Hepatocyte (in vitro differentiated cells): ENCODE measurements at places on chromosomes 3 and 15. TPM values are rescaled to one million over a fixed set of nuclear protein-coding genes. Genes with fewer than 3 reads are reported as not detected.

GRCh38 chr15:66107070-66107469, 146.5 kb downstream of the MEGF11 start:
- H3K4me3 ChIP-seq = no peak overlapping the region
- no peak overlapping the region for H3K27ac ChIP-seq
- peaks cover 14% of the 10 kb centered on the region for H3K27me3 ChIP-seq

GRCh38 chr3:50222169-50222528, 13.9 kb upstream of the GNAI2 start:
- no peaks in the 10 kb centered on the region for H3K36me3 ChIP-seq
- no peaks in the 10 kb centered on the region for H3K27me3 ChIP-seq
- peaks cover 8% of the 10 kb centered on the region for H3K4me1 ChIP-seq
- no peak overlapping the region for H3K4me3 ChIP-seq
- no peak overlapping the region for H3K27ac ChIP-seq
- no peak for DNase-seq

- no peak for DNase-seq
- peak overlapping the region; percentile 63 for H3K27ac ChIP-seq
- peaks cover 33% of the 10 kb centered on the region for H3K4me1 ChIP-seq
Observed at GRCh38 chr15:40352281-40352901, 1.6 kb downstream of the PHGR1 start.

- H3K4me3 ChIP-seq = no peak overlapping the region
- H3K4me1 ChIP-seq = no peaks in the 10 kb centered on the region
- H3K27ac ChIP-seq = no peak overlapping the region
- DNase-seq = no peak
Observed at GRCh38 chr15:26382444-26383072, 390.3 kb downstream of the GABRB3 start.

CIDEC gene
- 28.7 and 37.3 TPM in 2 replicates for polyA plus RNA-seq

DNA sequence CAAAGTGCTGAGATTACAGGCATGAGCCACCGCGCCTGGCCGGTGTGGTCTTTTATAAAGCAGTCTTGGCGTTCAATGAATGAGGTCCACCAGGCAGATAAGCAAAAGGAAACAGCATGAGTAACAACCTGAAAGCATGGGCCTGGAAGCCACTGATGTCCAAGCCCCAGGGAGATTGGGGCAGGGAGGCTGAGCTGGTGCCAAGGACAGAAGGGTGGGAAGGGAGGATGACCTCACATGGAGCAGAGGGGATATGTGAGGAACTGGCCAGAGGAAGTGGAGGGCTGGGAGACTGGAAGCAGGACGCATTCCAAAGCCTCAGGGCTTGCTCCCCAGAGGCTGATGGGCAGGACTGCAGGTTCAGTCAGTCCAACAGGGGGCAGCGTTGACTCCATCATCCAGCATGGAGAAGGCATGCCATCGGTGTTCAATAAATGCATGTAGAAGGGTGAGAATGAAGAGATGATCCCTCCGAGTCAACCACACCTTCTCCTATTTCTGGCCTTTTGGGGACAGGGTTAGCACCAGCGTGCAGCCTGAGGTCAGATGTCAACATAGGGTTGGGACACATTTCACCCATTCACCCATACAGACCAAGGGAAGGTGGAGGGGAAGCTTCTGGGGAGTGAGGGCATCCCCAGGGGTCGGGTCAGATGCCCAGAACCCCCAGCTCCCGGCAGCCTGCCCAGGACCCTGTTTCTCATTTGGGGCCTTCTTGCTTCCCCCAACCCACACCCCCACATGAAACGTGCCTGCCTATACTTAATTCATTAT, 14.8 kb downstream of the MYL3 start:
- no peaks in the 10 kb centered on the region for H3K27me3 ChIP-seq
- H3K4me1 ChIP-seq = peaks cover 45% of the 10 kb centered on the region
- H3K36me3 ChIP-seq = no peaks in the 10 kb centered on the region
- peak; percentile 46 for DNase-seq
- H3K4me3 ChIP-seq = no peak overlapping the region

- no peaks in the 10 kb centered on the region for H3K27me3 ChIP-seq
- DNase-seq = no peak
- H3K4me3 ChIP-seq = no peak overlapping the region
- H3K36me3 ChIP-seq = no peaks in the 10 kb centered on the region
Observed at GRCh38 chr3:179695672-179696313, 43.0 kb downstream of the USP13 start.

- H3K4me3 ChIP-seq = no peak overlapping the region
- no peaks in the 10 kb centered on the region for H3K36me3 ChIP-seq
- H3K27ac ChIP-seq = peak overlapping the region; percentile 18
- H3K4me1 ChIP-seq = peaks cover 28% of the 10 kb centered on the region
- H3K27me3 ChIP-seq = no peaks in the 10 kb centered on the region
Observed at GRCh38 chr3:64184621-64185020, 40.6 kb downstream of the PRICKLE2 start.

GOLGA6D gene
- not detected in 2 replicates for polyA plus RNA-seq

- H3K36me3 ChIP-seq = no peaks in the 10 kb centered on the region
- H3K4me3 ChIP-seq = no peak overlapping the region
- peaks cover 14% of the 10 kb centered on the region for H3K4me1 ChIP-seq
- no peaks in the 10 kb centered on the region for H3K27me3 ChIP-seq
- H3K27ac ChIP-seq = peak overlapping the region; percentile 31
- DNase-seq = no peak
Observed at GRCh38 chr15:66834881-66835878, 133.1 kb downstream of the SMAD6 start.

GRCh38 chr3:197031315-197032285, 2.0 kb upstream of the MELTF start:
- peak; percentile 95 for DNase-seq
- H3K4me1 ChIP-seq = peaks cover 27% of the 10 kb centered on the region
- H3K27ac ChIP-seq = peak overlapping the region; percentile 90
- H3K27me3 ChIP-seq = no peaks in the 10 kb centered on the region

PLA2G4D gene
- 0.21 TPM in 1 of 2 replicates, not detected in the other for polyA plus RNA-seq

GRCh38 chr3:97010881-97011657, 196.7 kb downstream of the EPHA6 start:
- no peak overlapping the region for H3K27ac ChIP-seq
- H3K4me3 ChIP-seq = no peak overlapping the region
- H3K36me3 ChIP-seq = no peaks in the 10 kb centered on the region
- H3K4me1 ChIP-seq = no peaks in the 10 kb centered on the region

DNA sequence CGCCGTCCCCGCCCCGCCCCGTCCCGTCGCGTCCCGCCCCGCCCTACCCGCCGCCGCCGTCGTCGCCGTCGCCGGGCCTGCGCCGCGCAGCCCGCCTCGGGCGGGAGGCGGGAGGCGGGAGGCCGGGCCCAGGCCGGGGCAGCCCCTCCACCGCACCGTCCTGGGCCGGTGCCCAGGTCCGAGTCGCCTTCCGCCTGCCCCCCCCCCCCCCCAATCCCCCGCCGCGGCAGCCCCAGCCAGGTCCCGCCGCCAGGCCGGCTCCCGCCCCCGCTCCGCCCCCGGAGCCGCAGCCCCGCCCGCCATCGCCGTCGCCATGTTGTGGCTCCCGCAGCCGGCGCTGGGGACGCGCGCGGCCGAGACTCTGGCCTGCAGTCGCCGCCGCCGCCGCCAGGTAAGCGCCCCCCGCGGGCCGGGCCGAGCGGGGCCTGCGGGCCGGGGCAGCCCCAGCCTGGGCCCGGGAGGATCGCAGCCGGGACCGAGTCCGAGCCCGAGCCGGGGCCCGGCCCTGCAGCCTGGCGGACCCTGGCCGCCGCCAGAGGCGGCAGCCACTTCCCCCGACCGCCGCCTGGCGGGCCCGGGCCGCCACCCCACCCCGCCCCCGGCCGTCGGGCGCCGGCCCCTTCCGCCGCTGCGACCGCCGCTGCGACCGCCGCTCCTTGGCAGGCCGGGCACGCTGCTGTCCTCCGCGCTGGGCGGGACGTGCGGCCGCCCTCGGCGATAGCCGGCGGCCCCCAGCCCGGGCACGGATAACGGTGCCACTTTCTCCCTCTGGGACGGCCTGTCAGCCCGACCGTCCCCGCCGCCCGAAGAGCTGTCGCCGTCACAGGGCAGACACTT, at the start of gene ZNF592:
ZNF592 (plus strand) TSS at position 319 of the 837 bp plus-strand sequence. CDS start 34,084 bp downstream, outside the sequence.
- H3K4me3 ChIP-seq = peak within 1 kb of the TSS; percentile 92
- peak; percentile 93 for DNase-seq
- H3K27ac ChIP-seq = peak within 1 kb of the TSS; percentile 99
- H3K27me3 ChIP-seq = no peaks in the 10 kb centered on the region
- H3K36me3 ChIP-seq = no peaks in the 10 kb centered on the region

DNA sequence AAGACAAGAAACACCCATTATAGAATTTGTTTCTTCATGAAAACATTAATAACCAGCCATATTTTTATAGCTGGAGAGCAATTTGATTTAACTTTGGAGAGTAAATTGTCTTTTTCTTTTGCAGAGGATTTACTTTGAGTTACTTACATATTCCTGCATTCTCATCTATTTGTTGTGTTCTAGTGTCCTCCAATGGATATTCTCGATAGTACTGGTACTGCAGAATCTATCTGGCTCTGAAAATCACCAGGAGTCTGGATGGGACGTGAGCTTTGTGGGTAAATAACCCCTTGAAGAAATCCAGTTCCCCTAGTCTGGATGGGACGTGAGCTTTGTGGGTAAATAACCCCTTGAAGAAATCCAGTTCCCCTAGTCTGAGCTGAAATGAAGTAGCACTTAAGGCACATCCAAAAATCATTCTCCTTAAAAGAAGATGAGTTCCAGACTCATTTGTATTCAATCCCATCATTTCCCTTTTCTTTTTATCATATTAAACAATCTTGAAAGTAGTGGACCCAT, 294.1 kb upstream of the UBE2E2 start:
- no peak overlapping the region for H3K27ac ChIP-seq
- no peak overlapping the region for H3K4me3 ChIP-seq
- no peak for DNase-seq
- no peaks in the 10 kb centered on the region for H3K4me1 ChIP-seq
- H3K36me3 ChIP-seq = no peaks in the 10 kb centered on the region
- no peaks in the 10 kb centered on the region for H3K27me3 ChIP-seq

GRCh38 chr3:11185564-11186317, 31.4 kb downstream of the HRH1 start:
- no peaks in the 10 kb centered on the region for H3K36me3 ChIP-seq
- peaks cover 9% of the 10 kb centered on the region for H3K4me1 ChIP-seq
- H3K27me3 ChIP-seq = no peaks in the 10 kb centered on the region
- peak overlapping the region; percentile 51 for H3K27ac ChIP-seq

DNA sequence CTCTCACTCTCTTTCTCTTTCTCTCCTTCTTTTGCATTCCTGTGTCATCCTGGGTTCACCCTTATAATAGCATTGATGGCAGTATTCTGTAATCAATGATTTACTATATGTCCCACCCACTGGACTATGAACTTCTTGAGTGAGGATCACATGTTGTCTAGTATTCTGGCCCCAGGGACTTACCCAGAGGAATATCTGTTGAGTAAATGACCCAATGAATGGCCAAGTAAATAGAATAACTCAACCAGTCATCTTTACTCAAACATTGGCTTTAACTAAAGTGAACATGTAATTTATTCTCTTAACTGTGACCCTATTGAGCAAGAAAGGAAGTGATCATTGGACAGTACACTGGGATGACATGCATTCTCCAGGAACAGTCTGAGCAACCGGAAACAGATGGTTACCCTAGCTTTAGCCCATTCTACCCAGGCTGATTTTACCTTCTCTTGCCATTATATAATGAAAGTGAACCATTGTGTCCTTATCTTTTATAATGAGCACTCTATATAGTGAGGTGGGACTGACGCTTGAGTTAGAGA, 94.5 kb upstream of the SOX14 start:
- H3K36me3 ChIP-seq = no peaks in the 10 kb centered on the region
- H3K4me1 ChIP-seq = no peaks in the 10 kb centered on the region
- peak overlapping the region; percentile 95 for H3K27ac ChIP-seq
- H3K27me3 ChIP-seq = no peaks in the 10 kb centered on the region

POLQ gene
- polyA plus RNA-seq = 0.68 and 1.3 TPM in 2 replicates

GRCh38 chr15:66933932-66934867, 131.2 kb upstream of the SMAD3 start:
- no peak overlapping the region for H3K4me3 ChIP-seq
- H3K36me3 ChIP-seq = no peaks in the 10 kb centered on the region
- H3K27me3 ChIP-seq = no peaks in the 10 kb centered on the region
- peaks cover 22% of the 10 kb centered on the region for H3K4me1 ChIP-seq

THRB gene
- 26.8 and 28.1 TPM in 2 replicates for polyA plus RNA-seq

PARP15 gene
- 0.30 and 0.58 TPM in 2 replicates for polyA plus RNA-seq

- H3K27me3 ChIP-seq = no peaks in the 10 kb centered on the region
- H3K4me3 ChIP-seq = no peak overlapping the region
- H3K4me1 ChIP-seq = no peaks in the 10 kb centered on the region
- H3K36me3 ChIP-seq = no peaks in the 10 kb centered on the region
- no peak overlapping the region for H3K27ac ChIP-seq
Observed at GRCh38 chr3:160992712-160993111, 112.4 kb downstream of the B3GALNT1 start.

DAZL gene
- not detected in 2 replicates for polyA plus RNA-seq

CMTM7 gene
- polyA plus RNA-seq = 62.5 and 63.0 TPM in 2 replicates

GRCh38 chr15:78454992-78455391, 17.0 kb downstream of the IREB2 start:
- peaks cover 37% of the 10 kb centered on the region for H3K4me1 ChIP-seq
- DNase-seq = no peak
- peak overlapping the region; percentile 31 for H3K27ac ChIP-seq
- H3K4me3 ChIP-seq = no peak overlapping the region
- no peaks in the 10 kb centered on the region for H3K27me3 ChIP-seq
- no peaks in the 10 kb centered on the region for H3K36me3 ChIP-seq

SLC22A13 gene
- polyA plus RNA-seq = 0.33 TPM in 1 of 2 replicates, not detected in the other

PIERCE2 gene
- 1.2 and 1.5 TPM in 2 replicates for polyA plus RNA-seq

DNA sequence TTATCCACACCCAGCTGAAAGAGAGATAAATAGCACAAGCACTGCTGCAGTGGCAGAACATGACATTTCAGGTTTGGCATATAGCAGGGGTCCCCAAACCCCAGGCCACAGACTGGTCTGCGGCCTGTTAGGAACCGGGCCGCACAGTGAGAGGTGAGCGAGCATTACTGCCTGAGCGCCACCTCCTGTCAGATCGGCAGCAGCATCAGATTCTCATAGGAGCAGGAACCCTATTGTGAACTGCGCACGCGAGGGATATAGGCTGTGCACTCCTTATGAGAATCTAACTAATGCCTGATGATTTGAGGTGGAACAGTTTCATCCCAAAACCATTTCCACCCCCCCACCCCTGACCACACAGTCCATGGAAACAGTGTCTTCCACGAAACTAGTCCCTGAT, 54.6 kb downstream of the CCR4 start:
- H3K4me3 ChIP-seq = no peak overlapping the region
- H3K36me3 ChIP-seq = no peaks in the 10 kb centered on the region
- no peak overlapping the region for H3K27ac ChIP-seq
- H3K4me1 ChIP-seq = peaks cover 7% of the 10 kb centered on the region

GRCh38 chr3:88267441-88267840, 117.7 kb downstream of the C3orf38 start:
- H3K4me3 ChIP-seq = no peak overlapping the region
- H3K36me3 ChIP-seq = no peaks in the 10 kb centered on the region
- no peak for DNase-seq
- H3K27ac ChIP-seq = no peak overlapping the region
- H3K4me1 ChIP-seq = no peaks in the 10 kb centered on the region

GRCh38 chr3:146646261-146646660, 41.1 kb upstream of the PLSCR5 start:
- no peak overlapping the region for H3K27ac ChIP-seq
- no peaks in the 10 kb centered on the region for H3K36me3 ChIP-seq
- H3K4me3 ChIP-seq = no peak overlapping the region
